ENCODE measurements at places on chromosomes 5 and 9.

GRCh38 chr9:85647571-85647970, 94.2 kb downstream of the AGTPBP1 start:
- no peak for DNase-seq

- DNase-seq, result peak; percentile 32
Measured at GRCh38 chr9:106922026-106922425, 59.1 kb downstream of the ZNF462 start.

- DNase-seq, result peak; percentile 30
Measured at GRCh38 chr5:65978251-65978650, 51.9 kb downstream of the ERBIN start.

DNA sequence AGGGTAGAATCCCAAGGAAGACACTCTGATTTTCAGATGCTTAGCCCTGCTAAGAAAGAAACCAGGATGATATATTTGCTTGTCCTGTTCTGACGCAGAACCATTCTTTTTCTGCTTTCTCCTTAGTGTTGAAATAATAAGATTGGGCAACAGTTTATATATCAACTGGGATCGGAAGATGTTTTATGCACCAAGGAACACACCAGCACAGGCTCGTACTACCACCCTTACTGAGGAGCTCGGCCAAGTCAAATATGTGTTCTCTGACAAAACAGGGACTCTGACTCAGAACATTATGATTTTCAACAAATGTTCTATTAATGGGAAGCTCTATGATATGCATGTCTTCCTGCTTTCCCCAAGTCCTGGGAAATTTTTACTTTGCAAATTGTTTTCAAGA, 19.0 kb upstream of the RUSC2 start:
- peak; percentile 34 for DNase-seq

- no peak for DNase-seq
Measured at GRCh38 chr5:94751460-94751859, 133.0 kb downstream of the SLF1 start.

DNA sequence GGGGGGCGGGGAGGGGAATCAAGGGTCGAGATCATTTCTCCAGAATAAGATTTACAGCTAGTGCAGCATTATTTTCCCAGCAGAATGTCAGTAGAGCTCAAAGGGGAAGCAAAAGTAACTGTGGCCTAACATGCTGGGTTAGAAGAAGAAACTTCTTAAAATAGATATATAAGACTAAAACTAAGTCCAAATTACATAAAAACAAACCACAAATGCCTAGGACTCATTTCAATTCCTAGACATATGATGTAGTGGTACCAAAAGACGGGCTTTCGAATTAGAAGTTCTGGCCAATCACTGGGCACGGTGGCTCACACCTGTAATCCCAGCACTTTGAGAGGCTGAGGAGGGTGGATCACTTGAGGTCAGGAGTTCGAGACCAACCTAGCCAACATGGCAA, 20.8 kb upstream of the MELK start:
- DNase-seq, result no peak

DNA sequence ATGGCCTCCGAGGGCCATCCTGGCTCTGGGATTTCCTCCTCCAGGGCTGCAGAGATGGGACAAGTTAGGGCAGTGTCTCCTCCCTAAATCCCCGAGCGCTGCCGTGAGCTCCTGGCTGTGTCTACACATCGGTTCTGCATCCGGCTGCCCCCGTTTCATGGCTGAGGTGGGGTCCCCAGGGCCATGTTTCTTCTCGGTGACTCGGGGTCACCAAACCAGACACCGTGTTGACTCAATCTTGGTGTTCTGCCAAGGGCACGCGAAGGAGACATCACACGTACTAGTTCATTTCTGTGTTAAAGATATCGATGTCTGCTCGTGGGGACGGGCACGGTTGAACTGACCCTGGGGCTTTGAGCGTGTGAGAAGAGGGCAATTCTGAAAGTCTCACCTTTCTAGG, 60.7 kb downstream of the COL5A1 start:
- no peak for DNase-seq

DNA sequence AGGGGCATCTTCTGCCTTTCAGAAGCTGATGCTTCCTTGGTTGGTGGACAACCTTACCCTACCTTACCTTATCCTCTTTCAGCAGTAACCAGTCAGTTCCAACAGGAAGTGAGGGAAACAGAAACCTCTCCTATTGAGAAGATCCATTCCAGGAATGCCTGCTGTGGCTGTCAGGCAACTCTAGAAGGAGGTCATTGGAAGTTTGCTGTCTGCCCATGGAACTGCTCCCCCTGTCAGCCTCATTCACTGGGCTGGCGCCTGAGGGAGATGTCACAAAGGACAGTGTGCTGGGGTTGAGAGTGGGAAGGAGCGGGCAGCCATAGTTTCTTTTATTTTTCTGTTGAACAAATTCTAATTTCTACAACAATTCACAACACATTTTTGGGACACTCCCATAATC, 54.7 kb downstream of the IRX1 start:
- DNase-seq, result no peak

DNA sequence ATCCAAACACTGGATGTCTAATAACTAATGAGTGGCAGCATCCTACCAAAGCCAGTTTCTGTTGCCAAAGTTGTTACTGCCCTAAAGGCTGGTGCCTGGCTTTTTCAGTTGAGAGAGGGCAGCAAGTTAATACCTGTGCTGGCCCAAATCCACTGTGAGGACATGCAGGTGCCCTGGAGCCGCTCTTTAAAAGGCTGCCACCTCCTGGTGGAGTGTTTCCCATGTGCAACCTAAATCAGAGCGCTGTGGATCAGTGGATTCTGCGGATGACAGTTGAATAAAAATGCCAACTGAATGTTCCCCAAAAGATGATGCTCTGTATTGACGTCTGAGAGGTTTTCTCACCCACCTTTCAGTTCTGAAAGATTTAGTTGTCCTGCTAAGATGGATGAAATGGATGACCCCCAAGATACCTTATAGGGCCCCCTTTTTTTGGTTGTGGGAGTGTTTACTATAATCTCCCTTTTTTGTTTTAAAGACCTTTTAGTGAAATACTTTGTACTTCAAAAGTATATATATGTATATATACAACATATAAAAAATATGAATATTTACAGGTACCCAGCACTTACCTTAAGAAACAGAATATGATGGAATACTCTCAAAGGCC, 146.4 kb downstream of the EGFLAM start:
- no peak for DNase-seq

DNA sequence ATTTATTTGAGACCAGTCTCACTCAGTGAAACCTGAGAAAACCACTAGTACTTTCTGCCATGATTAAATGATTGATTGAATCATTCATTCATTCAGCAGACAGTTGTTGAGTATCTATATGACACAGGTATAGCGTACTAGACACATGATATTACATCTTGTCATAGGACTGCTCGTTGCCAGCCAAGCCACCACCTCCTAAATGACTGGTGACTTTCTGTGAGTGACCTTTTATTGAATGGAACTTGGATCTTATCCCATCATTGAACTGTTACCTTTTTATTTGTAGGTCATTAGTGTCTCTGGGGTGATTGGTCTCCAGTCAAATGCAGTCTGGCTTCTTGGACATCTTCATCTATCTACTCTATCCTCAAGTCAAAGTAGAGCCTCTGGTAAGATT, 80.7 kb downstream of the HACD4 start:
- DNase-seq, result no peak

DNA sequence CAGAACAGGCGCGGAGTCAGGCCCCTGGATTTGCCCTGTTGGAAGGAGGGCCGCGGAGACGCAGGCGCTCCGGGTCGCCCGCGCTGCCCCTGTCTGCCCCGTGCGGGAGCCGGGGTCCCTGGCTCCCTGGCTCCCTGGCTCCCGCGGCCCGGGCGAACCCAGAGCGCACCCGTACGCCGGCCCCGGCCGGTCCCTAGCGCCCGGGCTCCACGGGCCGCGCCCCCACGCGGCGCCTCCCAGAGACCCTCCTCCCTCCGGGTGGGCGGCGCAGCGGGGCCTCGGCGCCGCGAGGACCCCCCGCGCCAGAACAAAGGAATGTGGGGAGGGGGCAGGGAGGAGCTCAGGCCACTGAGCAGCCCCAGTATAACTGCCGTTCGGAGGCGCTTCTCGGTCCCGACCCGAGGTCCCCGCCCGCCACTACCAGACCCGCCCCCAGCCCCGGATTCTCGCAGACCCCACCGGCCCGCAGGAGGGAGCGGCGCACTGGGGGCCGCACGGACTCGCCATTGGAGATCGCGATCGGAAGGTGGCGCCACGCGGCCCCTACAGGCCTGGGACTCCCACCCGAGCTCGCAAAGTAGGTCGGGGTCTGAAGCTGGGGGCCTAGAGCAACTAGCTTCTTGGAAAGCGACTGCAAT, 2.4 kb downstream of the NFIL3 start:
- peak; percentile 70 for DNase-seq

GRCh38 chr5:158543539-158544387, 556.0 kb downstream of the EBF1 start:
- DNase-seq, result no peak

DNA sequence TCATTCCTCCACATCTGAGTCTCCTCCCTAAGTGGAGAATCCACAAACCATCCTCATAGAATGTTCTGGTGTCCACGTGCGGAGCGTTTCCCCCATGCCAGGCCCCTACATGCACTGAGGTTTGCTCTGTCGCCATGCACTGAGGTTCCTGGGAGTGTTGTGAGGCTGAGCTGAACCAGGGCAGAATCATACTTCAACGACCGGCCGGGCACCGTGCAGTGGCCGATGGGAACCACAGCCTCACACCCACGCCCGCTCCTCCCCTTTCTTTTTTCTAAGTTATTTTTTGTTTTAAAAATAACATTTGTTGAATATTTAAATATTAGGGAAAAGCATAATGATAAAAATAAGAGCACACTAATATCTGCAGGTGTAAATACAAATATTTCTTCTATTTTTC, 260.4 kb upstream of the IRX4 start:
- DNase-seq, result no peak

GRCh38 chr9:137428841-137429545, 5.8 kb downstream of the NOXA1 start:
- DNase-seq, result no peak

GRCh38 chr9:75855509-75855908, 35.0 kb upstream of the PCSK5 start:
- no peak for DNase-seq

- DNase-seq, result no peak
Measured at GRCh38 chr5:124865066-124865465, 118.6 kb upstream of the ZNF608 start.

DNA sequence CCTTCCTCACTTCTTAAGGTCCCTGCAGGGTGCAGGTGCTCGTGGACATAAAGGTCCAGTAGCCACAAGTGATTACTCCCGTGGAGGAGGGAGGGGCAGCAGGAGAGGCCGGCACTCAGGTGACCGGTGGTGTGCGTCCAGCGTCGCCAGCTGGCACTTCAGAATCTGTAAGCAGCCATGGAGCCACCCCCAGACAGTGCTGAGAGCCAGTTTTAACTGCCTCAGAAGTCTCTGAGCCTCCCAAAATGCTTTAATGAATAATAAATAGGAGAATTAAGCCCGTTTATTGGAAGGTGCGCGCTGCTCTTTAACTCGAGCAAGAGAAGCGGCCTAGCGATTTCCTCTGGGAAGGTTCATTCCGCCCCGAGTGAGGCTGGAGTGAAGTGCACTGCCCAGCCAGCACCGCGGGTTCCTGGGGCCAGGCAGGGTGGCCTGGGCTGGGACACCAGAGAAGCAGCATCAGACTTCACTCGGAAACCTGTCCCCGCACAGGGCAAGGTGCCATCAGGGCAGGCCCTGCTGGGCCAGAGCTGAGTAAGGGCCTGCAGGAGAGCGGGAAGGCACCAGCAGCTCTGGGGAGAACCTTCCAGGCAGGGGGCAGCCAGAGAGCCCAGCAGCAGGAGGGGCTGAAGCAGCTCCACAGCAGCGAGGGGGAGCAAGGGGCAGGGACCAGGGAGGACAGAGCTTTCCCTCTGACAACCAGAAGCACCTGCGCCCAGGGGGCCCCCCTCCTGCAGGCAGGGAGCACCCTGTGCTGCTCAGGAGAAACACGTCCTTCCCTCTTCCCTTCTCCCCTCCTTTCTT, 61.2 kb downstream of the VAV2 start:
- DNase-seq, result no peak

DNA sequence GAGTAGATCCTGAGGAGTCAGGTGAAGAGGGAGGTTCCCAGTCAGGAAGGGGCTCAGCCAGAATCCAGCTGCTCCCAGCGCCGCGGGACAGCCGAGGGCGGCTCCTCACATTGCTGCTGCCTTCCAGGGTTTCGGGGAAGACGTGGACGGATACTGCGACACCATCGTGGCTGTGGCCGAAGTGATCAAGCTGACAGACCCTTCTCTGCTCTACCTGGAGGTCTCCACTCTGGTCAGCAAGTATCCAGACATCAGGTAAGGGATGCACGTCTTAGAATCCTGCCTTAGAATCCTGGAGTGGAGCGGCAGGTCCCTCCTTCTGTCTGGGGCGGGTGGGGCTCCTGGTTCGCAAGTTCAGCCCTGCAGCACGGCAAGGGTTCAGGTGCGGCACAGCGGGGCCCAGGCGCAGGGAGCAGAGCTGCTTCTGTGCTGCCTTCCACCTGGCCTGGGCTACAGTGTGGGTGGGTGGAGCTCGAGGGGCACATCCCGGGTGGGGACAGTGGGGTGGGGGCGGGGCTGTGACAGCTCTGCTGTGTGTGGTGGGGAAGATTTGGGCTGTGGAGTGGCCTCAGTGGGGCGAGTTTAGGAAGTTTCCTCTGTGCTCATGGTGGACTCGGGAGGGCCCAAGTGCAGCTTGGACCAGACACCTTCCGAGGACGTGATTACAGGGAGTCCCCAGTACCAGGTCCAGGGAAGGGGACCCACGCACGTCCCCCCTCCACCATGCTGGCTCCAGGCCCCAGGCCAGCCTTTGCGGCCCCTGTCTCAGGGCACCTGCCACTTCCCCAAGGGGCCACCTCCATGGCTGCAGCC, 22.8 kb downstream of the EXOC3 start:
- no peak for DNase-seq

DNA sequence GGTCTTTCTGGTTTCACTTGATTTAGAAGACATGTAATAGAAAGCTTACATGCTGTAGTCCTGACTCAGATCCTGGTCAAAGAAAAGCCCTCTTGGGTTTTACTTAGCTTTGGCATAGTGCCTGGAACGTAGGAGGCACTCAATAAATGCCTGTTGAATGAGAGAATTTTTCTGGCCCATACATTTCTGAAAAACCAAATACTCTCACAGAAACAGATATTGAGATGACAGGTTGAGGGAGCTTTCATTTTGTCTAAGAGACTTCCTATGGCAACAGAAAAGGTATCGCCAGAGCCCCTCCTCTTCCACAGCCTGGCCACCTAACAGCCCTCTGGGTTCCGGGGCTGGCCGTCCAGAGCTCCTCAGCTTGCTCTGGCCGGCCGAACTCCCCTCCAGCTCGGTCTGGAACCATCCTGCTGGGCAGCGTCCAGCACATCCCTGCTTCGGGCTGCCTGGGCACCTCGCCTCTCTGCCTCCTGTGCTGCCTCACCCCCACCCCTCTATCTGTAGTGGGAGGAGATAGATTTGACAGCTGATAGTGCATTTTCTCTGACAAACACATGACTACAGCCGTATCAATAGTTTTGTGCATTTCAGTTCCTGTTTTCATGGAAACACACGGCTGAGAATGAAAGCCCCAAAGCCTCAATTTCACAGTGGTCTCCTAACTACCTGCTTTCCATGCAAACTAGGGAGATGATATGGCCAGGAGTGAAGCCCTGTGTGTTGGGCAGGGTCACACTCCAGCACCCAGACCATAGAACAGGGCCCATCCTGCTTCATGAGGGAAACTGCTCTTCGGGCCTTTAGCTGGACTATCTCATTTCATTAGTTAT, 1.1 kb downstream of the IL4 start:
- DNase-seq, result peak; percentile 88

All from AG08396 (cell line).